ENCODE measurements at places on chromosomes 3 and 15.
A peak's percentile ranks its signal among the peaks of the same experiment; 100 is the strongest.

- DNase-seq: no peak
These were observed 176.2 kb upstream of the ANKRD28 start for GRCh38 chr3:15973940-15974339.

GRCh38 chr15:25245801-25246622 lies 192.8 kb downstream of the UBE3A start:
- no peak for DNase-seq

GRCh38 chr3:14532691-14533456 lies 7.3 kb downstream of the GRIP2 start:
- DNase-seq: no peak

DNA sequence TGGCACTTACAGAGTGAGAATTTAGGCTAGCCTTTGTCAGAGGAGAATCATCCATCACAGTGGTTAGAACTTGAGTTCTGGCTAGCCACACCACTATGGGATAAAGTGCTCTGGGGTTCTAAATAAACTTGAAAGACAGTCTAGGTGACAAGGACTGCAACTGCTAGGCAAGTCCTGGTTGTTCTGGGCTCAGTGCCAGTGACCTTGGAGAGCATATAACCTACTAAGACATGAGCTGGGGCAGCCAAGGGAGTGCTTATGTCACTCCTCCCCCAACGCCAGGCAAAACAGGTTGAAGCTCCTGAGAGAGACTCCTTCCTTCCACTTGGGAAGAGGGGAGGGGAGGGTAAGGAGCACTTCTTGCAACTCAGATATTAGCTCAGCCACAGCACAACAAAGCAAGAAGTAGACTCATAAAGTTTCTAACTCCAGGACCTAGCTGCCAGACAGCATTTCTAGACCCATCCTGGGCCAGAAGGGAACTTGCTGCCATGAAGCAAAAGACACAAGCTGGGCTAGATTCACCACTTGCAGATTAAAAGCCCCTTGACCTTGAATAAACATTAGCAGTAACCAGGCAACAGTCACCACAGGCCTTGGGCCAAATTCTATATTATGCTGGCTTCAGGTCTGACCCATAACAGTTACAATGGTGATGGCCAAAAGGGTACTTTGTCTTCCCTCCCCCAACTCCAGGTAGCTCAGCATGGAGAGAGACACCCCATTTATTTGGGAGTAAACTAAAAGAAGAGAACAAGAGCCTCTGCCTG lies 963.7 kb downstream of the PLOD2 start:
- no peak for DNase-seq

DNA sequence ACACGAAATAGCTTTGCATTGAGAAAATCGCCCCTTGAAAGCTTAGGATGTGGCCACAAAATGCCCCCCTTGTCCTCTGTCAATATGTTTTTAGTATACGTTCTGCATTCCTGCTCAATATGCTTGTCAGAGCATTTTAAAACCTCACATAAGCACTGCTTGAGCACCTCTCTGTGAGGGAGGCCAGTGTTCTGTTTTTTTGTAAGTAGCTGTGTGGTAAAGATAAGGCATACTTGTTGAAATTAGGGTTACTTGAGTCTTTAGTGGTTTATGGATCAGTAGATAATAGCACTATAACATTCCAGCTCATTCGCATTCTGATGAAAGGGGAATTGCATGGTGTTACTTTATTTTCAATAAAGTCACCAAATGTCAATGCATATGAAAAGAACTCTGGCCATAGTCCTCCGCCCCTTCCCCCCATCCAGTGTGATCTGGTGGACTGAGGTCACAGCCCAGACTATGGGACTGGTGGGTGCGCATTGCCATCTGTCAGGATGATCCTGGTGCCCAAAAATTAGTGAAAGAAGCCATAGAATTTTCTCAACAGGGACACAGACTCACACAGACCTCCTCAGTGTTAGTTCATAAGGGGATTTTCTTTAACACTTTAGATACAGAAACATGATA lies 33.1 kb downstream of the IL1RAP start:
- no peak for DNase-seq

DNA sequence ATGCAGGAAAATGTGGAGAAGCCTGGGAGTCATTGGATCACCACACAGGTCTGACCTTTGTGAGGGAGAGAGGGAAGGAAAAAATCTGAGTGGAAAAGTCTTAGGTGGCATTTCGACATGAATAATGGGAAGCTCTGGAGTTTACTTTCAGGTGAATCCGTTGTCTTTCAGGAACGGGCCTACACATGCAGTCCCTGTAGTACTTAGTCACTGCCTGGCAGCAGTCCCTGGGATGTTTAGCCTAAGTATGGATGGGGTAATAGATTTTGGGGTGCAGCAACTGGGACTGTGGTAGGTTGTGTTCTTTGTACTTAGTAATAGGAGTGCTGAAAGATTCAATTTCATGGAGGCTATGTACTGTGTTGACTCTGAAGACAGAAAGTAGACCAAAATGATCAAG lies 227.5 kb upstream of the EPHA3 start:
- no peak for DNase-seq

- no peak for DNase-seq
These were observed 311.5 kb downstream of the EDEM1 start for GRCh38 chr3:5498981-5499380.

DNA sequence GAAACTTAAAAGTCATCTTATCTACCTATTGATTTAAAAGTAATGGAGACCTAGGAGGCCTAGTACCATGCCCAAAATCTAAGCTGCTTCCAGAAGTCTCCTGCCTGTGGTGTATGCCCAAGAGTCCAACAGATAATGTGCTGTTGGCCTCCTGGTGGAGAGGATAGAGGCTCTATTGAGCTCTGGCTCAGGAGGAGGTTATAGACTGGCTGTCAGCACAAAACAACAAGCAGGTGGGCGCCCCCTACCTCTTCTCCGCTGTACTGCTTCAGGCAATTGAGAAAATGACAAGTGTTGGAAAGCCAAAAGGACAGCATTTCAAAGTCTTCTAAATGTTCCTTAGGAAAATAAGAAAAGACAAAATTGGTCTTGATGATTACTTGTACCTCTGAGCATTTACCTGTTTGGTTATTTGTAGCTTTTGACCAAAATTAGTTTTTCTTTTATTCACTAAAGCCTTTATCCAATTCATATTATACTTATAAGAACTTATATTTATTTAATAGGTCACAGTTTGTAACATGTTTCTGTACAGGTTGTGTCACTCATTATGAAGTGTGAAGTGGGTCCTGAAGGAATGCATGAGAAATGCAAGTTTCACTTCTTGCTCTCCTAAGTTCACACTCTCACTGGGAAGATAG lies 17.2 kb upstream of the GNB5 start:
- peak; percentile 32 for DNase-seq

DNA sequence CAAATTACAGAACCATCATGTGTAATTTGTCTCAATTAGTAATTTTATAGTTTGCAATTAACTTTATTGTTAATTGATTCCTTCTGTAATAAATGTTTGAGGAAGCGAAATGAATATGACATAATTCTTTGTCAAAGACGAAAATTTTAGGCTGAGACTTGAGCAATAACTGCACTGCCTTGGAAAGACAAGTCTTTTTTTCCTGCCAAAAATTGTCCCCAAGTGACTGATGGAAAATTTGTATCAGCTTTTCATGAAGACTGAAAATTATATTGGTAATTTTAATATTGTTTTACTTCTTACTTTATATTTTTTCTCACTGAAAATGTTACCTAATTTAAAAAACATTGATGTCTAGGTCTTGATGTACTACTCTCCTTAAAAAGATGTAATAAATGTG lies 622.6 kb downstream of the NLGN1 start:
- no peak for DNase-seq

- DNase-seq: peak; percentile 42
These were observed 122.2 kb upstream of the DCBLD2 start for GRCh38 chr3:99023590-99024192.

- no peak for DNase-seq
These were observed 180.2 kb upstream of the CBLB start for GRCh38 chr3:106048946-106049481.

GRCh38 chr15:92885224-92886041 lies 14.7 kb upstream of the CHD2 start:
- no peak for DNase-seq

GRCh38 chr3:147427746-147428145 lies 18.6 kb downstream of the ZIC1 start:
- no peak for DNase-seq

- DNase-seq: no peak
These were observed 17.5 kb upstream of the PPIB start for GRCh38 chr15:64180235-64180824.

All from left kidney (tissue), 8 donors.